ENCODE measurements at places on chromosomes 7 and 10.
A peak's percentile ranks its signal among the peaks of the same experiment; 100 is the strongest.

DNA sequence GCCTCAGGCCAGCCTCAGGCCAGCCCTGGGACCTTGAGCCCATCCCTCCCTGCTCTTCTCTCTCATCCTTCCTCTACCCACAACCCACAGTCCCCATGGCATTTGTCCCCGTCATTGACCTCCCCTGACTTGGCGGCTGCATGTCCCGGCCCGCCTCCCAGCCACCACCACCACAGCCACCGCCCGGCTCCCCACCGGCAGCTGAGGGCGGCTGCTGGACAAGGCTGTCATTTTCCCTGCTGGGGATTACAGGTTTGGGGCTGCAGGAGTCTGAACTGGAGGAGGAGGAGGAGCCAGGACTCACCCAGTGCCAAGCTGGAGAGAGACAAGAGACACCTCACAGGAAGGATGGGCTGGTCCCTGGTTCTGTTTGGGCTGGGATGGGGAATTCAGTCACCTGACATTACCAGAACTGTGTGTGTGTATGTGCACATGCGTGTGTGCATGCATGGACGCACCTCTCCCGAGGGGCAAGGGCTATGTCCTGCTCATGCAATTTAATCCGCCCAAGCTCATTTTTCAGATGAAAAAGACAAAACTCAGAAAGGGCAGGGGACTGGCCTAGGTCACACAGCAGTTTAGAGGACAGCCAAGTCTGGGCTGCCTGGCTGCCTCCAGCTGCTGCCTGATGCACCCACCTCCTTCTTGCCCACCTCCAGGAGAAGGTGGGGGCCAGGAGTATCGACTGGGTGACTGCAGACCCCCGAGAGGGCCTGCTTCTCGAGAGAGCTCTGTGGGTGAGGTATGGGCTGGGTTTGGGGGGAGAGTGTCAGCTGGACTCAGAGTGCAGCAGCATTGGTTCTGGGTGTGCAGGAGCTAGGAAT is 113.1 kb downstream of the ZMIZ1 start:
- no peak for DNase-seq

GRCh38 chr7:341841-342638 is 52.1 kb downstream of the FOXL3 start:
- peak; percentile 99 for DNase-seq

GRCh38 chr10:132275426-132276178 is 32.1 kb downstream of the STK32C start:
- no peak for DNase-seq

DNA sequence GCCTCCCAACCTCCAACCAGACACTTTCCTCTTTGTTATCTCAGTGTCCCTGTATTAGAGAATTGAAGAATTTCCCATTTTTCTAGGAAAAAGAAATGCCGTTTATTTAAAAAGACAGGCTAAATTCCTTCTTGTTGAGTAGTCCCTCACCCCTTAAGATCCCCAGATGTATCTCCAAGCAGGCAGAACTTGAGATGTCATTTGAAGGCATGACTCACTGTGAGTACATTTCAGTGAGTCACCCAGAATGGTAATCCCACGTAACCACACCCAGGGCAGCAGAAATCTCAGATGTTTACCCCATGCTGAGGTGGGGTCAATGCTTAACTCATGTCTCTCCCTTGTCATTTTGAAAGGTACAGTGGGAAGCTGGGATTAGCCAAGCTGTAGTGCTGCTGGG is 4.4 kb downstream of the ZNF655 start:
- DNase-seq, result no peak

DNA sequence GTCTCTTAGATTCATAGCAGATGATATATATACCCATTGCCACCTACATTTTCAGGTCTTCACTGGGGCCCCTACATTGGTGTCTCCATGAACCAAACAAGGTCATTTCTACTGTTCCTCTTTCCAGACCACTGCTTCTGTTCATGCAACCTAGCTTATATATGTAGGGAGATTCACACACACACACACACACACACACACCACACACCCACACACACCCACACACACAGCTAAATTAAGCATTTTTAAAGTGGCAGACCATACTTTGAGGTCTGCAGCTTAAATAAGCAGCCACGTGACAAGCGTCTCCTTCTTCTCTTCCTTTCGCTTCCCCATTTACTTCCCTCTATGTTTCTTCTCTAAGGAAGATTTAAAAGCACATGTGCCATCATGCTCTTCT is 70.0 kb upstream of the CC2D2B start:
- DNase-seq, result no peak

GRCh38 chr7:139034336-139034735 is 1.5 kb downstream of the ZC3HAV1L start:
- no peak for DNase-seq

- DNase-seq, result no peak
Observed at GRCh38 chr10:113336549-113337130, 216.2 kb upstream of the HABP2 start.

- DNase-seq, result no peak
Observed at GRCh38 chr7:115574681-115575291, 455.8 kb downstream of the TFEC start.

DNA sequence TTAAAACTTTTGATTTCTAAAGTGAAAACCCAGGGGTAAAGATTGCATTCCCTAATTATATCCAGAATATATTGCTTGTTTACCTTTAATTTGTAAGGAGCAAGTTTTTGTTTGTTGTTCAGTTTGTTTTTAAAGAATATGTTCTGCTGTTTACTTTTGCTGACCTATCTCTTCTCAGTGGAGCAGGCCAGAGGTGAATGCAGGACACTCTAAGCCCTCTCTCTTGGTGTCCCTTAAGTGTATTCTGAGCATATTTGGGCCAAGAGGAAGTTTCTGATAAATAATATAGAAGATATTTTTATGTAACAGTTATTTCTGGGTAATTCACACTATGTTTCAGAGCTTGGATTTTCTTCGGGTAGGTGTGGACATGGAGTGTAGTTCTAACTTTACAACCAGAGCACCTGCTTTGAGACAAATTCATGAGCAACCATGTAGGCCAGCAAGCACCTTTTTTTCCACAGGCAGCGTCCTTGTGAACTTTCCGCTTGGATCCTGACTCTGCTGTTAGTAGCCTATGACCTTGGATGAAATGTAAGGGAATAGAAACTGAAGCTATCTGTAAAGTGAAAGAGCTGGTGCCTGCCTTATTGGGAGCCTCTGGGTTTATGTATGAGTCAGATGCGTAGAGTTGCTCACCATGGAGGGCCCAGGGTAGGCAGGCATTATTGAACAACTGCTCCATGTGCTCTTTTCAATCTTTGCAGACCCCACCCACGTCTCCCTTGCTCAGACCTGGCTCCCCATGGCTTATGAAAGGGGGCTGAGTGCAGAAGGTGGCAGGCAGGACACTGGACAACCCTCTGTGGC is 16.1 kb downstream of the OGDH start:
- no peak for DNase-seq

- DNase-seq, result no peak
Observed at GRCh38 chr7:102180727-102181126, 105.9 kb upstream of the SH2B2 start.

DNA sequence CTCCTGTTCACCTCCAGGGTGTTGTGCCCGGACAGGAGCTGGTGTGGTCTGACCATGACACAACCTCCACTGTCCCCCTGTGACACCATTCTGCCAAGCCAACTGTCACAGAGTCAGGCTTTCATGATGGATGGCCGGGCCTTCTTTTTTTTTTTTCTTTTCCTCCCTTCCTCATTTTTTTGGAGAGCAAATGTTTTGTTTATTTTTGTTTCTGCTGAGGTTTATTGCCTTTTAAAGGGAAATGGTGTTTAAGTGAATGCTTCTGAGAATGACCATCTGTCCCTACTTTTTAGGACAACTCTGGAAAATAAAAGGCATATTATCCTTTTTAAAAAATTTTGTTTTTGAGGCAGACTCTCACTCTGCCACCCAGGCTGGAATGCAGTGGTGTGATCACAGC is 115.1 kb upstream of the NPS start:
- DNase-seq, result no peak

GRCh38 chr10:34547291-34547690 is 267.8 kb downstream of the PARD3 start:
- peak; percentile 64 for DNase-seq

- no peak for DNase-seq
Observed at GRCh38 chr7:37419496-37419895, 29.2 kb downstream of the ELMO1 start.

GRCh38 chr7:120273476-120273975 is 551 bp downstream of the KCND2 start:
- DNase-seq, result peak; percentile 18

- DNase-seq, result peak; percentile 66
Observed at GRCh38 chr7:42292991-42293521, 56.0 kb upstream of the GLI3 start.

DNA sequence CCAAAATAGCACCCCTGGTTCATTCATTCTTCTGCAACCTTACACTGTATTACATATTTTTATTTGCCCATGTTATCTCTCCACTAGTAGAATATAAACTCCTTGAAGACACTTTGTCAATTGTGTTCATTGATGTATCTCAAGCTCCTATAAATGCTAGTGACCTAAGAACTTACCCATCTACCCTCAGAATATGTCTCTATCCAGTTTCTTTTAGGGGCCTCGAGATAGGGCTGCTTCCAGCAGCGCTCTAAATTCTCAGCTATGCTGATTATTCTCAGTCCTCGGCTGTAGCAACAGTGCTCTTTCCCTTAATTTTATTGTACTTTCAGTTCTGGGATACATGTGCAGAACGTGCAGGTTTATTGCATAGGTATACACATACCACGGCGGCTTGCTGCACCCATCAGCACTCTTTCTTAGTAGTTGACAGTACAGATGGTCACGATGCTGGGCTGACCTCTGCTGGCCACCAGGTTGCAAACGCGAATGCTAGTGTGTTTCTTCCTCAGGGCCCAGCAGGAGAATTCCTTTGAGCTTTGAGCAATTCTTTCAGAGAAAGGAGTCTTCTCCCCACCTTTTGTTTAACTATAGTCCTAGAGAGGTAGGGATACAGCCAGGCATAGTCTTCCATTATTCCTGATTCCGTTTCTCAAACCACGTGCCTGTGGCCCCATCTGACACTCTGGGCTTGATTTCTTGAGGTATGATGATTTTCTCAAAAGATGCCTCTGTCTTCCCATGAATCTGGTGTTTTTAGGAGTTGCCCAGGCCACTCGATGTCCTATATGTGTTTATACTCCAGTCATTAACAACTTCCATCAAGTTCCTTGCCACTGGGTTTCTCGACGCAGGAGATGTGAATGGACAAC is 49.1 kb upstream of the CDC14C start:
- DNase-seq, result peak; percentile 26

- DNase-seq, result no peak
Observed at GRCh38 chr10:121715076-121715475, 116.8 kb upstream of the FGFR2 start.

- DNase-seq, result no peak
Observed at GRCh38 chr7:141700848-141701371, 1.1 kb downstream of the DENND11 start.

DNA sequence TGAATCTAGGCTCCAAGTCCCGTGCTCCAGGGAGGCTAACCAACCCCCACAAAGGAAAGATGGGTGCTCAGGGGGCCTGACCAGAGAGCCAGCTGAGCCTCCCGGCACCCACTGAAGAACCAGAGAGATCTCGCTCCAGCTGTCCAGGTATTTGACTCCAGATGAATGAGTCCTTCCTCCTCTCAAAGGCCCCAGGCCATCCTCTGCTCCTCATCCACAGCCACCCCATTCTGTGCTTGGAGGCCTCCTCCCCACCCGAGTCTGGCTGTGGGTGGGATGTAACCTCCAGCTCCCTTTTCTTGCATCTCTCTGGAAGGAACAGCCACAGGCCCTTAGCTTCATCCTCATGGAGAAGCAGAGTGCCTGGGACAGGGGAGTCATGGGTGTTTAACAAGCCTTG is 44.6 kb downstream of the VSTM4 start:
- no peak for DNase-seq

GRCh38 chr10:2963889-2964631 is 103.3 kb upstream of the PFKP start:
- DNase-seq, result no peak

DNA sequence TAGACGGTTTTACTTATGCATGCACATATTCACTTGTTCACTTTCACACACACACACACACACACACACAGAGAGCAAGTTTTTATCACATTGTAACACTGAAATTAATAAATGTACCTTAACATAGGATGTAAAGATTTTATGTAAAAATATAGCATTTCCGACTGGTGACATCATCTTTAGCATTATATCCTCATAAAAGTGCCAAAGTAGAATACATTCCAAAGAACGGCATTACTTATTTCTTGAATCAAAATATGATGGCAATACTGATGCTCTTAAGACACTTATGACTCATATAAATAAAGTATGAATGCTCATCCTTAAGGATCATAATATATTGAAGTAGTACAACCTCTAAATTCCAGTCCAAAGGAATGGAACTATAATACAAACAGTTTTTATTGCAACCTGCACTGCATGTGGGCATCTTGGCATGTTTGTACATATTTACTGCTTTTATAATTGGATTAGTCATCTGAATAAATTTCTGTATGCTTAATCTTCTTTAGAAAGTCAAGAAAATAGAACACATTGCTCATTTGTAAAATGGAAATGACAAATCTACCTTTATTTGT is 290.0 kb upstream of the SEMA3A start:
- DNase-seq, result peak; percentile 83
